ENCODE measurements at places on chromosomes 4 and X. TPM values are rescaled to one million over a fixed set of nuclear protein-coding genes. Genes with fewer than 3 reads are reported as not detected.

- H3K4me3 ChIP-seq = no peak overlapping the region
- no peaks in the 10 kb centered on the region for H3K36me3 ChIP-seq
- DNase-seq = no peak
- no peak overlapping the region for H3K27ac ChIP-seq
These were observed 6.3 kb upstream of the C4orf36 start for GRCh38 chr4:86898562-86898961.

GRCh38 chr4:144176476-144176875 lies 36.0 kb upstream of the GYPA start:
- H3K4me3 ChIP-seq = no peak overlapping the region
- no peaks in the 10 kb centered on the region for H3K4me1 ChIP-seq
- H3K27ac ChIP-seq = no peak overlapping the region
- no peak for DNase-seq

HTN1 gene
- total RNA-seq = not detected

GRCh38 chr4:90071289-90072235 lies 55.6 kb upstream of the CCSER1 start:
- no peaks in the 10 kb centered on the region for H3K36me3 ChIP-seq
- no peaks in the 10 kb centered on the region for H3K4me1 ChIP-seq
- no peaks in the 10 kb centered on the region for H3K27me3 ChIP-seq
- H3K27ac ChIP-seq = no peak overlapping the region

MGARP gene
- not detected for total RNA-seq

GRCh38 chrX:1870421-1870820 lies 255.6 kb downstream of the ASMT start:
- H3K27ac ChIP-seq = no peak overlapping the region
- H3K4me3 ChIP-seq = no peak overlapping the region
- H3K36me3 ChIP-seq = no peaks in the 10 kb centered on the region
- DNase-seq = no peak

ANOS1 gene
- not detected for total RNA-seq

- H3K36me3 ChIP-seq = no peaks in the 10 kb centered on the region
- no peak overlapping the region for H3K4me3 ChIP-seq
- H3K27me3 ChIP-seq = no peaks in the 10 kb centered on the region
- no peak overlapping the region for H3K27ac ChIP-seq
- DNase-seq = no peak
These were observed 14.4 kb downstream of the ADH1A start for GRCh38 chr4:99276417-99276816.

DNA sequence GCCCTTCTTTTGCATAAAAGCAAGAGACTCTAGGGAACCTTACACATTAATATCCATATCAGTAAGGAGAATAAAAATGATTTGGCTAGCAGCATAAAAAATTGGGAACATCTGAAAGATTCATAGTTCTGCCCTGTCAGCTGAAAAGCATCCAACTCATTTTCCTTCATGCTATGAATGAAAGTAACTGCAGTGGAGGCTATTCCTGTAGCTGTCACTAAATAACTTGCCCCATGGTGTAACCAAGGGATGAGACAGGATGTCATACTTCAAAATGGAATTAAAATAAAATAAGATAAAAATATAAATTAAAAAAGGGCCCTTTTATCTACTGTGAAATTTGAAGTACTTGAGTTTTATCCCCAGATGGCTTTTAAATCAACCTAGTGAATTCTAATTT lies 878.8 kb downstream of the C4orf33 start:
- no peak overlapping the region for H3K4me3 ChIP-seq
- H3K27me3 ChIP-seq = no peaks in the 10 kb centered on the region
- H3K36me3 ChIP-seq = no peaks in the 10 kb centered on the region
- H3K4me1 ChIP-seq = no peaks in the 10 kb centered on the region
- DNase-seq = no peak

DNA sequence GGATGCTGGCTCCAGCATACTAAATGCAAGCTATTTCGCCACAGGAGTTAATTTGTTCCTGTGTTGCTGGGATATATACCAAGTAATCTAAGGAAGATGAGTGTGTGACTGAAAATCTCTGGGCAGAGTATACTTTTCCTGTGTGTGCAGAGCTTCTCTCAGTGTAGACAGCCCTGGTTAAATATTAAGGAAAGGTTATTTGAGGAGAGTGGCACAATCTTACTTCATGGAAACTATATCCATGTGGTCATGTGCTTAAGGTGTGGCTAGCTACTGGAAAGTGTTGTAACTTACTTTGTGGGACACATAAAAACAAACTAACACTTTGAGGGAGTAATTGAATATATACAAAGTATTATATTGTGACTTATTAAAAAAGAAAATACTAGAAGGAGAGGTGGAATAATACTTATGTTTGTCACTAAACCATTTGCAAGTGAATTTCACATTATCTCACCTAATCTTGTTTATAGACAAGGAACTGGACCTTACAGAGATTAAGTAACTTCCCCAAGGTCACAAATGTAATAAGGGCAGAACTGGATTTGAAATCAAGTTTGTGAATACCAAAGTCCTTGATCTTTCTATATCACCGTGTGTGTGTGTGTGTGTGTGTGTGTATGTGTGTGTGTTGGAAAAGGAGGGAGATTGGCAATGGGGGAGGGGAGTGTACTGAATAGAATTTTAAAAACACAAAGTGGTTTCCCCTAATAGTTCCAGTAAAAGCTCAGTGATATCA lies 408.2 kb upstream of the NR3C2 start:
- no peak overlapping the region for H3K4me3 ChIP-seq
- peak overlapping the region; percentile 89 for H3K27ac ChIP-seq
- H3K27me3 ChIP-seq = no peaks in the 10 kb centered on the region
- peak; percentile 50 for DNase-seq
- no peaks in the 10 kb centered on the region for H3K36me3 ChIP-seq
- peaks cover 54% of the 10 kb centered on the region for H3K4me1 ChIP-seq

DNA sequence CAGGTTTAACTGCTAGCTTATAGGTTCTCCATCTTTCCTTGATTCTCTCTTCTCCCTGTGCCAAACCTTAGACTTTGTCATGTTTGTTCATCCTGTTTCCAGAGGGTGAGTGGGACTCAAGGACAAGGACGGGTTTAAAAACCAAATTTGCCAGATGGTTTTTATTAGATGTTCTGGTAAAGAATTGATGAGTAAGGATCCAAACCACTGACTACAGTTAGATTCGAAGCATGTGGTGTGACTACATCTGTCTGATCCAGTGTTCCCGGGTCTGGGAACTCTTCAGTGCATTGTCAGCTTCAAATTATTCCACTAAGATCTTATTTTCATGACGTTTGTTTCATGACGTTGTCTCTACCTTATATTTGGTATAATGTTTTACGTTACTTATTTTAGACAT lies 37.5 kb downstream of the MTMR1 start:
- H3K27me3 ChIP-seq = no peaks in the 10 kb centered on the region
- DNase-seq = no peak
- no peak overlapping the region for H3K27ac ChIP-seq
- H3K4me3 ChIP-seq = no peak overlapping the region
- H3K4me1 ChIP-seq = no peaks in the 10 kb centered on the region
- no peaks in the 10 kb centered on the region for H3K36me3 ChIP-seq

GRCh38 chr4:104749062-104749461 lies 254.4 kb upstream of the CXXC4 start:
- H3K36me3 ChIP-seq = no peaks in the 10 kb centered on the region
- H3K27ac ChIP-seq = no peak overlapping the region
- no peaks in the 10 kb centered on the region for H3K4me1 ChIP-seq
- H3K27me3 ChIP-seq = no peaks in the 10 kb centered on the region

DNA sequence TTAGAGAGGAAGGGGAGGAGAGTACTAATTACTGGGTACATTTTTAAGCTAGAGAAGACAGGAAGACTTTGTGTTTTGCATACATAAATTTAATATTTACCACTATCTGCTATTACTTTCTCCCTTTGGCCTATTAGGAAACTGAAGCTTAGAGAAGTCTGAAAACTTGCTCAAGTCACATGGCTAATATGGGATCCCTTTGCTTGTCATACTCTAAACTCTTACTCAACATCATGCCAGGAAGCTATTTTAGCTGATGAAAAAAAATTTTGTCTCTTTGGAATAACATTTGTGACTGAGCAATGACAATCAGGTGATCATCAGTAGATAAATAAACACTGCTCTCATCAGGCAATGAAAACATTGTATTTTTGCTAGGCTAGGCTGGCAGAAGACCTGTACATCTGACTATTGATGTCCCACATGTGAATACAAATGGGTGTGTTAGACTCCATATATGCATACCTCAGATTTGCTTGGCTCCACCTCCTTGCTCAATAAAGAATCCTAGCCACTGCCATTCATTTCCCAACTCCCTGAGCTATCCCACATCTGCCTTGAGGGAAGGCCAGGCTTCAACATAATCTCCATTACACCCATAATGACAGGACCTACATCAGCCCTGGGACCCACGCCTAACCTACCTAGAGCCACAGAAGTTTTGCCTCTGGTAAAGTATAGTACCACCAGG lies 17.0 kb upstream of the DCLK2 start:
- H3K27ac ChIP-seq = no peak overlapping the region
- H3K27me3 ChIP-seq = no peaks in the 10 kb centered on the region
- no peaks in the 10 kb centered on the region for H3K4me1 ChIP-seq
- H3K4me3 ChIP-seq = no peak overlapping the region
- DNase-seq = no peak
- no peaks in the 10 kb centered on the region for H3K36me3 ChIP-seq

DNA sequence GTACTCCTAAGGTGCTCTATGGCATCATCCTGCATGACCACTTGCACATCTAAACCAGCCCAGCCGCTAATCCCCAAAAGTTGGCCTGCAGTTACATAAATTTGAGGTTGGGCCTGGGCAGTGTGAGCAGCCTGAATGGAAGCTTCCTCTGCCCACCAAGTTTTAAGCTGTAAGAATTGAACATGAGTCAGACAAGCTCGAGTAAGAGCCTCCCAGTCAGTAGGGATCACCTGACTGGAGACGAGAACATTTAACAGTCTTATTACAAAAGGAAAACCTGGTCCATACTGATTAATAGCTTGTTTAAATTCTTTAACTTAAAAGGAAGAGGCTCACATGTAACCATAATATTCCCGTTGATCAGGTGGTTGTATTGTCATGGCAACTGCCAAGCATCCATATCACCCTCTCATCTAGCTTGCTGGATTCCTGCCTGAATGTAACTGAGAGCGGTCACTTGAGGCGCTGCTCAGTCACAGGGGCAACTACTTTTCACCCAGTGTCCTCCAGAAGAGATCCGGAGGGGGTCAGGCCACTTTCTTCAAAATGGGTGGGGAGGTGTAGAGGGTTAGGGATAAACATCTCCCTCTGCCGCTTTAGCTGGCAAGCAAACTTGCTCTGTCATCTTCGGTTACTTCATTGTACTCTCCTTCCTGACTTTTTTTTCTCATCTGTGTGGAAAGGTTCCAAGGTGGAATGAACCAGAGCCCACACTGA lies 56.6 kb upstream of the WDR1 start:
- no peaks in the 10 kb centered on the region for H3K27me3 ChIP-seq
- H3K4me1 ChIP-seq = peaks cover 17% of the 10 kb centered on the region
- H3K4me3 ChIP-seq = no peak overlapping the region

CTAG1B gene
- not detected for total RNA-seq

GRCh38 chrX:149267878-149268813 lies 237.0 kb downstream of the IDS start:
- no peak overlapping the region for H3K4me3 ChIP-seq
- no peaks in the 10 kb centered on the region for H3K36me3 ChIP-seq

DNA sequence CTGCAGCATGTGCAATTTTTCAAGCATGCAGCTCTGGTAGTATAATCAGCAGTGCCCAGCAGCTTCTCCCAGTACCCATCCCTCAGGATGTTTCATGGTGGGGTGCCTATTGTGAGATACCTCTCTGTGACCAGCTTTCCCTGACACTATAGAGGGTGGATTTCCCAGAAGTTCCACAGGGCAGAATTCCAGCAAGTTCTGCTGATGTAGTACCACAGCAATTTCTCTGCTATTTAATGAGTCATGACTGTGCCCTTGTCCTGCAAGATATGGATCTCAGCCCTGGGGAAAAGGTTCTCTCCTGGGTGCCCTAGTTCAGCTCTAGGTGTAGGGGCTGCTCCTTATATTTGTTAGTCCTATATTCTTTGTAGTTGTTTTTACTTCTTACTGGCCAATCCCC lies 174.8 kb downstream of the ENOX2 start:
- H3K36me3 ChIP-seq = no peaks in the 10 kb centered on the region
- H3K4me1 ChIP-seq = no peaks in the 10 kb centered on the region
- H3K27ac ChIP-seq = no peak overlapping the region
- H3K4me3 ChIP-seq = no peak overlapping the region
- DNase-seq = no peak
- H3K27me3 ChIP-seq = no peaks in the 10 kb centered on the region

- DNase-seq = peak; percentile 23
- no peak overlapping the region for H3K27ac ChIP-seq
These were observed 104.0 kb downstream of the PHEX start for GRCh38 chrX:22135994-22136684.

DNA sequence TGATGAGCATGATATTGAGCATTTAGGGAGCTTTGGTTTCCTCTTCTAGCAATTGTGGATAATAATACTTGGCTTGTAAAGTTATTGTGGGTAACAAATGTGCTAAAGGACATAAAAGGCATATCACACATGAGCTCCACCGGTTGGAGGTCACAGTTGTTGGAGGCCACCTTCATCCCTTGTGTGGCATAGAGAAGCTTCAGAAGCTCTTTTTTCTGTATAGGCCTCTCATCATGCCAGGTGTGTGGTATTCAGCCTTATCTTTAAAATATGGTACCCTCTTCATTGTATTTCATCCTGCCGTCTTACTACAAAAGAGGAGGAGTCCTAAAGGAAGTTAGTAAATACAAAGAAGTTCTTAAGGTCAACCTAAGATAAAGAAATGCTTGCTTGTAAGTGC lies 66.4 kb downstream of the HMGB2 start:
- no peak overlapping the region for H3K27ac ChIP-seq
- no peak overlapping the region for H3K4me3 ChIP-seq
- H3K27me3 ChIP-seq = no peaks in the 10 kb centered on the region
- DNase-seq = no peak
- H3K36me3 ChIP-seq = no peaks in the 10 kb centered on the region

ZNF157 gene
- not detected for total RNA-seq

All from body of pancreas (tissue), 4 donors.